ENCODE measurements at places on chromosomes 7 and 10. TPM values are rescaled to one million over a fixed set of nuclear protein-coding genes. Genes with fewer than 3 reads are reported as not detected.

LRRD1 gene
- total RNA-seq = not detected

SH2D4B gene
- 0.33 TPM for total RNA-seq

MKX gene
- 1.6 TPM for total RNA-seq

SFMBT2 gene
- 3.4 TPM for total RNA-seq

TSPAN12 gene
- 9.9 TPM for total RNA-seq

TWIST1 gene
- 0.52 TPM for total RNA-seq

PCLO gene
- 10.9 TPM for total RNA-seq

TRPV5 gene
- not detected for total RNA-seq

ANKRD30A gene
- total RNA-seq = not detected

HTR5A gene
- total RNA-seq = not detected

INSYN2A gene
- total RNA-seq = not detected

CREB5 gene
- 25.7 TPM for total RNA-seq

HKDC1 gene
- total RNA-seq = 13.5 TPM

GPR85 gene
- 0.33 TPM for total RNA-seq

TEX47 gene
- not detected for total RNA-seq

EIF4H gene
- total RNA-seq = 107 TPM

FANK1 gene
- 1.0 TPM for total RNA-seq

MUC3A gene
- total RNA-seq = 0.52 TPM

GRCh38 chr7:115260381-115260780 is 338.5 kb downstream of the MDFIC start:
- no peak overlapping the region for H3K4me3 ChIP-seq
- no peaks in the 10 kb centered on the region for H3K36me3 ChIP-seq
- no peaks in the 10 kb centered on the region for H3K27me3 ChIP-seq

GRCh38 chr7:11620406-11621253 is 211.4 kb downstream of the THSD7A start:
- H3K27me3 ChIP-seq = no peaks in the 10 kb centered on the region
- DNase-seq = no peak
- H3K36me3 ChIP-seq = no peaks in the 10 kb centered on the region
- H3K4me3 ChIP-seq = no peak overlapping the region

- H3K4me3 ChIP-seq = no peak overlapping the region
- H3K27ac ChIP-seq = no peak overlapping the region
- DNase-seq = no peak
- H3K27me3 ChIP-seq = no peaks in the 10 kb centered on the region
Measured at GRCh38 chr10:28768227-28768626, 90.9 kb downstream of the BAMBI start.

DNA sequence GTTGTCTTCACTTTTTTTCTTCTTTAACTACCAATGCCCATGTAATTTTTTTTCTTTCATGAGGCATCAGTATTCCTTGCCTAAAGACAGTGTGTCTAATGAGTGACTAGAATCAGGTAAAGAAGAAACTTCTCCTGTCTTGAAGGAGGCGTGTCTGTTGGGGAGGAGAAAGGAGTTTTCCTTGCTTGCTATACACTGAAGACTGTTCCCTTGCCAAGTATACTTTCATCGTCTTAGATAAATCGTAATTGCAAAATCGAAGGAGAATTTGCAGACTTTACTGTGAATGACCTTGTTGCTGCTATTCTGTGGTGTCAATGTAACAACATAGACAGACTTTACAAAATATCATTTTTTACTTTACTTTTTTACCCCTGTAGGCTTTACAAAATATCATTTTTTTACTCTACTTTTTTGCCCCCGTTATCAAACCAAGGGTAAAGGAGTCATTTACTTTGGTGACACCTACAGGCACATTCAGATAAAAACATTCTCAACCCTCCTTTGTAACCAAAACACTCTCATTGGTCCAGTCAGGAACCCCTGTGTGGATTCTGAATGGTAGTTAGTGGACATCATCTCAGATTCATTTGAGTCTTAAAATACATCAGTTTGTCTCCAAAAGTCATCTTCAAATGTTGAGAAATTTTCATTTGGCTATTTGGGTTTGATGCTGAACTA is 232.4 kb downstream of the AHR start:
- H3K27ac ChIP-seq = no peak overlapping the region
- H3K4me1 ChIP-seq = peaks cover 5% of the 10 kb centered on the region
- DNase-seq = no peak
- H3K27me3 ChIP-seq = no peaks in the 10 kb centered on the region
- no peaks in the 10 kb centered on the region for H3K36me3 ChIP-seq

DNA sequence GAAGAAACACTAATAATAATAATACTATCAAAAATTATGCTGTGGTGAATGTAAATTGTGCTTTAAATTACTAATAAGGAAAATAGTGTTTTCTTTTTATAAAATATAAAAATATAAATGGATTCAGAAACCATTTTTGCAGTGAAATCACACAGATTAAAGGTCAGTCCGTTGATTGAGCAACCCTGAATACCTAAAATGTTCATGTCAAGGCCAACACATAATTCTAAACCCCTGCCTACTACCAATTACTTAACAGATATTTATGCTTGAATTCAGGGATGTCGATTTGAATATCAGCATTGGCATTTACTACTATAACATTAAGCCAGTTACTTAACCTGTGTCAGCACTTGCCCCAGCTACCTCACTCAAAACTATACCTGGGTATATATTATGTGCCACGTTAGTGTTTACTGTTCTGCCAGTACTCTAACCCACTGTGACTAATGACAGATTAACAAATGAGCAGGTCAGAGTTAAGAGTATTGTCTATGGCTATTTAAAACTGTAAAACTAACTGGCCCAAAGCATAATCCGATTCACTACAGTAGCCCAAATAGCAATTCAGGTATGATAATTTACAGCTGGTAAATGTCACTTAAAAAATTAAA is 165.0 kb downstream of the KMT2E start:
- no peaks in the 10 kb centered on the region for H3K27me3 ChIP-seq
- peaks cover 17% of the 10 kb centered on the region for H3K4me1 ChIP-seq

GRCh38 chr10:91711885-91712680 is 79.2 kb upstream of the PPP1R3C start:
- no peaks in the 10 kb centered on the region for H3K27me3 ChIP-seq
- no peaks in the 10 kb centered on the region for H3K36me3 ChIP-seq
- DNase-seq = no peak
- H3K4me1 ChIP-seq = peaks cover 8% of the 10 kb centered on the region
- H3K27ac ChIP-seq = no peak overlapping the region

GRCh38 chr10:82683945-82684344 is 809.0 kb downstream of the NRG3 start:
- DNase-seq = no peak
- H3K27me3 ChIP-seq = no peaks in the 10 kb centered on the region
- H3K27ac ChIP-seq = no peak overlapping the region
- no peaks in the 10 kb centered on the region for H3K36me3 ChIP-seq

DNA sequence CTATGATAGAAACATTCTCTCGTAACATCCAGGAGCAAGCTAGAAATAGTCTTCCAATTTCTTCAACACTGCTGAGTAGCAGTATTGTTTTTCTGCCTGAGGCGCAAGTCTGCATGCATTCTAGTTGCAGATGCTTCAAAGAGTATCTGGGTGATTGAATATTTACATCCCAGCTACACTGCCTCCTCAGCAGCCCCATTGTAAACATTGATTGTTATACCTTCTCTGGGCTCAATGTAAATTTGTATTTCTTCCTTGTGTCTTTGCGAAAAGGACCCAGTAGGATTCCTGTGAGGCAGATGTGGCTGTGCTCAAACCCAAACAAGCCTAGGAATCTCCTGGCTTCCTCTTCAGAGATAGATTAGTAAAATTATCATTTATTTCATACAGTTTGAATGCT is 320.7 kb downstream of the CDC14C start:
- no peak for DNase-seq
- H3K4me3 ChIP-seq = no peak overlapping the region
- no peaks in the 10 kb centered on the region for H3K27me3 ChIP-seq
- no peaks in the 10 kb centered on the region for H3K36me3 ChIP-seq
- H3K4me1 ChIP-seq = no peaks in the 10 kb centered on the region

- no peak overlapping the region for H3K27ac ChIP-seq
- no peaks in the 10 kb centered on the region for H3K27me3 ChIP-seq
- DNase-seq = no peak
- no peak overlapping the region for H3K4me3 ChIP-seq
- H3K4me1 ChIP-seq = no peaks in the 10 kb centered on the region
Measured at GRCh38 chr7:148813890-148814289, 70.2 kb downstream of the EZH2 start.

GRCh38 chr10:20635570-20635969 is 261.5 kb downstream of the NEBL start:
- no peak overlapping the region for H3K27ac ChIP-seq
- H3K27me3 ChIP-seq = no peaks in the 10 kb centered on the region
- no peak overlapping the region for H3K4me3 ChIP-seq
- H3K36me3 ChIP-seq = no peaks in the 10 kb centered on the region

DNA sequence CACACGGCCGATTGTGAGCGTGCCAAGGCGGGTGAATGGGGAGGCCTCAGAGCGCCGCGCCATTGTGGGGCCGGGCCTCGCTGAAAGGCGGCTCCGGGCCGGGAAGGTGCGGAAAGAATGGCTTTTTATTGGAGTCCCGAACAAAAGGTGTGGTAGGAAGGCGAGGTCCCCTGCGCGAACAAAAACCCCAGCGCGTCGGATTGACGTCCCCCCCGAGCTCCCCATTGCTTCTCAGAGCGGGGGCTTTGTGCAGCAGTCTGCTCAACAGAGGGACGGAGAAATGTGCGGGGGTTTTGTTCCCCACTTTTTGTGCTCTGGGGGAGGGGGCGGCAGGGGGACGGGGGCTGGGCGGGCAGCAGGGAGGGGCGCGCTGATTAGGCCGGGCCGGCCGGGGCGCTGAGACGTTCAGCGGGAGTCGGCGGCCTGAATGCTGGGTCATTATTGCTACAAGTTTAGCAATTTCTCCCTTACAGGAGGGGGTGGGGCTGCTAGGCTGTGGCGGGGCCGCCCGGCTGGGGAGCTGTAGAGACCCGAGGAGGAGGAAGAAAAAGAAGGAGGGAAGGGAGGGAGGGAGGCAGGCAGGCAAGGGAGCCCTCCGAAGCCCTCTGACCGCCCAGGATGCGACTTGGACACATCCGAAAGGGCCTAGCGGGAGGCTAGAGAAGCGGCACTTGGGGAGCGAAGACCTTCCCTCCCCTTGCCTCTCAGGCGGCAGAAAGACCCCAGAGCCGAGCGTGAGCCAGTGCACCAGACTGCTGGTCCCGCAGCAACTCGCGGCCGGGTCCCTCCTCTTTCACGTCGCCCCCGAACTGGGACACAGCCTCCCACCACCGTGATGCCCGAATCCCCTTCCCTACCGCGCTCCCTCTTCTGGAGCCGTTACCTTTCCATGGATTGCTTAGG is 4.6 kb downstream of the NKX2-3 start:
- no peaks in the 10 kb centered on the region for H3K36me3 ChIP-seq
- no peak for DNase-seq
- H3K4me1 ChIP-seq = peaks cover 47% of the 10 kb centered on the region

DNA sequence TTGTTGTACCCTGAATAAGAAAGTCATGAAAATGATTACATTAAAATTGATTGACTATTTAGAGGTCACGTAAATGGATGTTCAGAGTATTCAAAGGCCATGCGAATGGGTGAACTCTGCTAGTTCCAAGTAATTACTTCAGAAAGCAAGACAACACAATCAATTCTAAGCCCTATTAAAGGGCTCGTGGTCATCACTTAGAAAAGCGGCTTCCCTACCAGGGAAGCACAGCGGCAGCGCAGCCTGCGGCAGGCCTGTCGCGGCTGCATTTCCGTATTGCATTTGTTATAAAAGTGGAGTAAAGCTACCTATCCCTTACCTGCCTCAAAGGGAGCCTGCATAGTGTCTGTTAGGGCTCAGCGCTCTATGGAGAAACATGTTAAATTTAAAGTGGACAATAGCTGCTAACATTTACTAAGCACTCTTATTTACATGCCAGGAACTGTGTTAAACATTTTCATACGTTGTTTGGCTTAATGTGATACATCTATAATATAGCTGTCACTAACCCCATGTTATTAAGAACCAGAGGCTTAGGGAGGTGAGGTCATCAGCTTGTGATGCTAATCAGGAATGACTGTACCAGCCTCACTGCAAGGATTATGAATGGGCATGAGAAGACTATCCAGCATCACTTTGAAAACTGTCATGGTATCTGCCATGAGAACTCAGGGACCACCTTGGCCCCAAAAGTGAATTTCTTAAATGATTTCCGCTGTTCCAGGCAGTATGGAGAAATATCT is 187.5 kb downstream of the CELF2 start:
- no peaks in the 10 kb centered on the region for H3K27me3 ChIP-seq
- H3K36me3 ChIP-seq = no peaks in the 10 kb centered on the region
- no peak overlapping the region for H3K27ac ChIP-seq
- no peak overlapping the region for H3K4me3 ChIP-seq
- peaks cover 8% of the 10 kb centered on the region for H3K4me1 ChIP-seq

DNA sequence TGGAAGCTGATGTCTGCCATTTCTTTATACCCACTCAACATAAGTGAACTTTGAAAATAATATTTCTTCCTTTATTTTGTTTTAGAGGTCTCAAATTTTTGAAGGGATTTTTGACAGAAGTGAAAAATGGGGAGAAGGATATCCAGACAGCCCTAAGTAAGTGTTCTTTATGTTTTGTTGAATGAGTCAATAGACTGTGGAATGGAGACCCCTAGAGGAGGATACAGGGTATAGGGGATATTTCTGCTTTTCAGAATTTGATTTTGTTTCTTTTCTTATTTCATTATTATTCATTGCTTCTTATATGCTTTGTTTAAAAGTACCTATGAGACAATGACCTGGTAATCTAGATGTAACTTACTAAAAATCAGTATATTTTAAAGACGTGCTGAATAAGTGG is 34.4 kb downstream of the PLEKHA8 start:
- H3K4me1 ChIP-seq = no peaks in the 10 kb centered on the region
- no peak for DNase-seq
- H3K4me3 ChIP-seq = no peak overlapping the region

GRCh38 chr10:391305-391704 is 256.1 kb downstream of the ZMYND11 start:
- no peaks in the 10 kb centered on the region for H3K36me3 ChIP-seq
- H3K4me1 ChIP-seq = peaks cover 6% of the 10 kb centered on the region
- no peak for DNase-seq
- no peak overlapping the region for H3K27ac ChIP-seq

GRCh38 chr10:56135828-56136227 is 225.2 kb downstream of the ZWINT start:
- H3K36me3 ChIP-seq = no peaks in the 10 kb centered on the region
- no peaks in the 10 kb centered on the region for H3K27me3 ChIP-seq
- H3K4me1 ChIP-seq = no peaks in the 10 kb centered on the region
- H3K4me3 ChIP-seq = no peak overlapping the region
- H3K27ac ChIP-seq = no peak overlapping the region

DNA sequence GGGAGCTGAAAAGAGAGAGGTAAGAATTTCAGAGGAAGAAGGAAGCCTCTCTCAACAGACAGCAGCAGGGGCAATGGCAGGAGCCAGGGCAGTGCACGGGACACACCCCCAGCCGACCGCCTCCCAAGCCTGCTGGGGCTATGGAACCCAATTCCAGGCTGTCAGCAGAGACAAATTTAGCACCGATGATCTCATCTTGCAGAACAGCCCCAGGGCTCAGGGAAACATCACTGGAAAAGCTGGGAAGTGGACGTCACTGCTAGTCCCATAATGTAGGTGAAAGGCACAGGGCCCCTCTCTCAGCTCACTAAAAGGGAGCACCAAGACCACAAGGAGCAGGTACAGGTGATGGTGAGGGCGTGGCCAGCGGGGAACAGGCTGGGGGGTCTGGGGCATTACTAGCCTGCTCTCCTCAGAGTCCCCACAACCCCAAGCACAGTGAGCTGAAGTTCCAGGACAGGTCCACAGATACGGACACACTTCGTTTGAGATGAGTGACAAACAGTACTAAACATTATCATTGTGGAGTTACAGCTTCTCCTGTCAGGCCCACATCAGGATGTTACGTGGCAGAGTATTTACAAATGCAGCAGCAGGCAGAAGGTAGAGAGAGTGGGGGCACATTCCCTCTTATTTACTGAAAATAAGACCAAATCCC is 103.7 kb downstream of the PLXNA4 start:
- H3K27ac ChIP-seq = no peak overlapping the region
- no peak overlapping the region for H3K4me3 ChIP-seq
- no peaks in the 10 kb centered on the region for H3K4me1 ChIP-seq
- DNase-seq = no peak
- no peaks in the 10 kb centered on the region for H3K27me3 ChIP-seq
